ENCODE measurements at places on chromosomes 1 and 21.

DNA sequence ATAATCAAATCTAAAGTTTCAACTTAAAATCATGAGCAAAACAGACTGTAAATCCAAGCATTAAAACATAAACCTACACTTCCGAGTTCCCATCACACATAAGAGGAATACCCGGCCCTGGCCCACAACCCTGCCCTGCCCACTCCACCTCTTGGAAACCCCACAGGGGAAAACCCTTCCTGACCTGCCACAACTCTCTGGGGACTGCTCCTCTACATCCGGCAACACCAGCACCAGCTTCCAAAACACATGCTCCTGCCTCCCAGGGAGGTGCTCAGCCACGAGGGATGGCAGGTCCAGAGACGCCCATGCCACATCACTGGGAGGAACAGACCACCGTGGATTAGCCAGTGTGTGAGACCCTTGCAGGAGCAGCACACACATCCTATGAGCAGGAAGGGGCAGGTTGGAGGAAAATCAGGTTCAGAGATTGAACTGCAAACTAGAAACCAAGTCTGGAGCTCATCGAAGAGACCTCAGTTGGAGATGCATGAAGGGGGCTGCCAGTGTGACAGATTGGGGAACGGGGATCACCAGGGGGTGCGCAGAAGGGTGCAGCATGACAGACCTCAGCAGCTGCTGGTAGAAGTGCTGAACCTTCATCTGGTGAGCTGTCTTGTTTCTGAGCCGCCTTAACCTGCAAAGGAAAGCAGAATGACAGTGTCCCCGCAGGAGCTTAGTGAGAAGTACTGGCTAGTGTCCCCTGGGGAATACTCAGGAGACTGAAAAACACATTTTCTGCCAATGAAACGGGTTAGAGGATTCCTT is 25.8 kb upstream of the LSS start:
- no peak for DNase-seq

- DNase-seq: no peak
Measured at GRCh38 chr1:27448982-27449381, 41.0 kb downstream of the WASF2 start.

DNA sequence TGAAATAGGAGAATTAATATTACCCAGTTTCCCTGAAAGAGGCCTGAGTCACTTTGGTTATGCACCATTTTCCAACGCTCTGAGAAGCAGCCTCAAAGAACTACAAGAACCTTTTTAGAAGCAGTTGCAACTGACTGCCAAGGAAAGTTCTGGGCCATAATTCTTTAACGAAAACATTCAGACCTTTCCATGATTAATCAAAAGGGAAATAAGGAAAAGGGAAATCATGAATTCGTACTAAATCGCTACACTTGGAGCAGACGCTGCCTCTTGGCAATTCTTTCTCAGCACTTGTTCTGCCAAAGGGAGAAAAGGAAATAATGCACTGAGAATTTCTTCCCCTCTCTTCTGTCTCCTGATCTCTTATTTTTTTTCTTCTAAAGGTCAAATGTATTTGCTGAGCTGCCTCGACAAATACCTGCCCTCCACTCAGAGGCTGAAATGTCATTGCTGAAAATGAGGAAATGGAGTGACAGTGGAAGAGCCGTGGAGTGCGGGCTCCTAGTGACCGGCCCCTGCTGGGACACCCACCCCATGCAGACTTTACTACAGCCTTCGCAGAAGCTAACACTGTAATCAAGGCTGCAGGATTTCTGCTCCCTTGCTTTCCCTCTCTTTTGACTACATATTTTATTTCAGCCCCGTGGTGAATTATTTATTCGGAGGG is 67.9 kb upstream of the GALNT2 start:
- DNase-seq: no peak

- DNase-seq: no peak
Measured at GRCh38 chr1:201618389-201618788, 79.5 kb downstream of the NAV1 start.

DNA sequence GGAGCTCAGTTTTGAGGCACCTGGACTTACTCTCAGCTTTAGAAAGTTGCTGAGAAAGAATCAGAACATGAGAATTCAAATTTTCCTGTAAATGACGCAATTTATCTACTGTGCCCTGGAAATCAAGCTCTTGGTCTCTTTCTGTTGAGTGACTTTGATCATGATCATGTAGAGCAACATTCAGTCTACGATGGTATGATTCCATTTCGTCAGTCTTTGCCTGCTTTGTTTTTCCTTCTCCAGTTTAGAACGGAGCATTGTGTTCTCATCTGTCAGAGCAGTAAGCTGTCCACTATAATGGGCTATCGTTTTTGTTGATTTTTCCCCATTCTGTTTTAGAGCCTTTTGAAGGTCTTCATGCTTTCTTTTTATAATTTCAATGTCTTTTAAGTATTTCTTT is 20.7 kb downstream of the SFT2D2 start:
- DNase-seq: no peak

GRCh38 chr1:156006666-156007376 is 13.9 kb downstream of the SSR2 start:
- DNase-seq: no peak

GRCh38 chr1:8873506-8874229 is 4.8 kb downstream of the ENO1 start:
- DNase-seq: peak; percentile 84

GRCh38 chr1:25232866-25233784 is 823 bp upstream of the SYF2 start:
- DNase-seq: no peak

GRCh38 chr1:7674972-7675371 is 96.1 kb upstream of the VAMP3 start:
- DNase-seq: no peak

DNA sequence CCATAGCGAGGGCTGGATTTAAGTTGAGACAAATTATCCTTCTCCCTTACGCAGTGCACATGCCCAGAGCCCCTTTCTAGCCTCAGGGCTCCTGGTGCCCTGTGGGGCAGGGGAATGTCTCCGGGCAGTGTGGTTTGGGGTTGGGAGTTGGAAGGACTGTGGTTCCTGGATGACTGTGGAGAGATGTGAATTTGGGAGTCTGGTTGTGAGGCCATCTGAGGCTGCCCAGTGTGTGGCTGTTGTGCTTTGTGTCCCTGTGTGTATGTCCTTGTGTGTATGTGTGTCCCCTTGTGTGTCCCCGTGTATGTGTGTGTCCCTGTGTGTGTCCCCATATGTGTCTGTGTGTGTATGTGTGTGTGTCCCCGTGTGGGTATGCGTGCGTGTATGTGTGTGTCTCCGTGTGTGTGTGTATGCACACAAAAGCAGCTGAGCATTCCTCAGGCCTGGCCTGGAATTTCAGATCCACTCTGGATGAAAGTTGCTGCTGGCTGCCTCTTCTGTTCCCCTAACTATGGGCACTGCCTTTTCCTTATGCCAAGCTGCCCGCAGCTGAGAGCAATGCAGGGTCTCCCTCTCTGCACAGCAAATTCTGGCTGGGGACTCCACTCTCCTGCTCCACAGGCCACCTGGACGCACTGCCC is 65.4 kb downstream of the UBIAD1 start:
- DNase-seq: no peak

- no peak for DNase-seq
Measured at GRCh38 chr1:81915937-81916336, 115.2 kb downstream of the ADGRL2 start.

GRCh38 chr1:55894521-55894920 is 679.4 kb upstream of the USP24 start:
- DNase-seq: no peak

DNA sequence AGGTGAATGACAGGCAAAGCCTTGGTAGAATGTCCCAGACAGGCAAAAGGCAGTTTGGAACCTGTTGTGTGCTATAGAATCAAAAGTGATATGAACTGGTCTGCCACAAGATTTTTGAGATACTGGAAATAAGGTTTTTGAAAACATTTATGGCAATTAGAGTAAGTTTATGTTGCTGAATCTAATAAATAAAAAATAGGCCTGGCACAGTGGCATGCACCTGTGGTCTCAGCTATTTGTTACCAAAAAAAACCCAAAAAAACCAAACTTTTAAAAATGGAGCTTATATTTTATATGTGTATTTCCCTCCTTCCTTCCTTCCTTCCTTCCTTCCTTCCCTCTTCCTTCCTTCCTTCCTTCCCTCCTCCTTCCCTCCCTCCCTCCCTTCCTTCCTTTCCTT is 76.4 kb upstream of the ARTN start:
- no peak for DNase-seq

GRCh38 chr1:77545970-77546369 is 136.5 kb downstream of the ZZZ3 start:
- DNase-seq: no peak

DNA sequence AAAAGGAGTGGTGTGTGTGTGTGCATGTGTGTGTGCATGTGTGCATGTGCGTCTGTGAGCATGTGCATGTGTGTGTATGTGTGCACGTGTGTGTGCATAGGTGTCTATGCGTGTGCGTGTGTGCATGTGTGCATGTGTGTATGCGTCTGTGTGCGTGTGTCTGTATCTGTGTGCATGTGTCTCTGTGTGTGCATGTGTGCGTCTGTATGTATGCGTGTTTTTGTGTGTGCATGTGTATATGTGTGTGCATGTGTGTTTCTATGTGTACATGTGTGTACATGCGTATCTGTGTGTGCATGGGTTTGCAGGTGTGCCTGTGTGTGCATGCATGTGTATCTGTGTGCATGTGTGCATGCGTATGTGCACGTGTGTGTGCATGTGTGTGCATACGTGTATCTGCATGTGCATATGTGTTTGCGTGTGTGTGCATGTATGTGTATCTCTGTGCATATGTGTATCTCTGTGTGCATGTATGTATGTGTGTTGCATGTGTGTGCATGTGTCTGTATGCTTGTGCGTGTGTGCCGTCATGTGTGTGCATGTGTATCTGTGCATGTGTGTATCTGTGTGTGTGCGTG is 77.9 kb downstream of the TCP10L start:
- DNase-seq: no peak

DNA sequence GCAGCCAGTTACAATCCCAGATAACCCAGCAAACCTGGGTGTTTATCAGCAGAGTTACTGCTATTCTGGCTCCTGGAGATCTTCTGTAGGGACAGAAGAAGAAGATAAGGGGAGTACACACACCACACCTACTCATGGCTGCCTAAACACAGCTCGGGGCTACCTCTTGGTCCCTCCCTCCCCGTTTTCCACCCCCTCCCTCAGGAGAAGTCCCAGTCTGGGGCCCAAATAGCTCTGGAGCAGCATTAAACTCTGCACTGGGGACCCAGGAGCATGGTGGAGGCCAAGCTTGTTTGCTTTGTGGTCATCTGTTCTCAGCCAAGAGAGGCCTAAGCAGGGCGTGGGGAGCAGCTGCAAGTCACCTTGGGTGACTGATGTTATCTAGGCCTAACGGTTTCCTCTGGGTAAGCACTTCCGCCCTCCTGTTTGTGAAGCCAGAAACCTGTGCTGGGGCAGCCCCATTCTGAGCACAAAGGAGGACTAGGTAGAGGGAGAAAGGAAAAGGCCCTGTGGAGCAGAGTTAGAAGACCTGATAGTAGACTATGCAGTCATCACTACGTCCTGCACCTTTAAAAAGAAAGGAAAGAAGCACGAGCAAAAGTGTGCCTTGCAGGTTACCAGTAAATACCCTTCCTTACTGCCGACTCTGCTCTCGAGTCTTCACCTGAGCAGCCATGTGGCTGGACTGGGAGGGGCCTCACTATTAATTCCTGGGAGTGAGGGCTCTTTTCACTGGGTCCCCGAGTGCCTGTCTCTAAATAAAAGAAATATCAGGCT is 2.0 kb upstream of the RCSD1 start:
- DNase-seq: peak; percentile 54

GRCh38 chr1:25019337-25020172 is 89.5 kb upstream of the RUNX3 start:
- no peak for DNase-seq

DNA sequence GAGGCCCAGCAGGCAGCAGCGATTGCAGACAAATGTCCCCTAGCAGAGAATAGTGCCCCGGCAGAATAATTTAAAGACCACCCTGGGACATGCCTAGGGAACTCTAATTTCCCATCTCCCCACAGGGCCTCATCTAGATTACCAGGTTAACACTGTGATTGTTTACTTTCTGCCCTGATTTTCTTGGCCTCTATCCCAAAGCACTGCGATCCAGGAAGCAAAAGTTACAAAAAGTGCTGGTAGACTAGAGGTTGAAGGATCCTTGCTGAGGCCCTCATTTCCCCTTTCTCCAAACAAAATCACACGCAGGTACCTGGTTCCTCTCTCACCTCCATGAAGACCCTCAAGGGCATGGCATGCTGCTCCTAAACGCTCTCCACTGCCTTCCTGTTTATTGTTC is 229.7 kb downstream of the C1orf94 start:
- no peak for DNase-seq

- no peak for DNase-seq
Measured at GRCh38 chr1:191714845-191715244, 443.4 kb upstream of the RGS18 start.

DNA sequence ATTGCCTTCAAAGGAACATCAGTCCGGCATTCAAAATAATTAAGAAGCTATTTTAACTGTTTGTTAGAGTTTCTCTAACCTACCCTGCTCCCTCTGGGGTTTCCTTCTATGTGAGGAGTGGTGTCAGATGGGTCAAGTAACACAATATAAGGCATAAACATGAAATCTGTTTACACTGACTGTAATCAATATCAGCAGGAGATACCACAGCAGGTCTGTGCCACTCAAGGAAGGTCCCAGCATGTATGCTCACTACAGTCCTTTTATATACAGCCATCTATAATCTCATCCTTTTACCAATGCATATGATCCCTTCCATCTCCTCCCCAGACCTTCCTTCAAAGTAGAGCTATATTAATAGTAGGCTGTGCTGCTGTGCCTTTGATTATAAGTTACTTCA is 25.4 kb downstream of the EEIG2 start:
- DNase-seq: no peak

DNA sequence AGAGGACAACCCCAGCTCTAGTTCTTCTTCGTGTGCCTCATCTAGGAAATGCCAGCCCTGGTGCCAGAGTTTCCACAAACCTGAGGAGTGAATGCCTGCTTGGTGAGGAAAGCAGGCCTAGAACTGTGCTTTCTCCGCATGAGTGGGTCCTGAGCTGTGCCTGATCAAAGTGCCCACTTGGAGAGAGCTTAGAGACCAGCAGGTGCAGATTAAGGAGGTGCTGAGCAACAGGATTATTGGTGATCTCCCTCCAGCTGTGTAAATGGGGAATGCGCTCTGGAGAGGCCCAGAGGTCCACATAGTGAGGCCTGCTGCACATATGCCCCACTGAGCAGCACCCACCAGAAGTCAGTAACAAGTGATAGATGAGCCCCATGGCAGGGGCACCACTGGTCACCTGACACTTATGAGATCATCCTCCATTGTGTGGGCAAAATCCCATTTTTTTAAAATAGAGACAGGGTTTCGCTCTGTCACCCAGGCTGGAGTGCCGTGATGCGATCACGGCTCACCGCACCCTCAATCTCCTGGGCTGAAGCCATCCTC is 127.2 kb upstream of the ZC3H12A start:
- no peak for DNase-seq

GRCh38 chr1:214438530-214438929 is 112.9 kb downstream of the PTPN14 start:
- no peak for DNase-seq
